ENCODE measurements at places on chromosomes 6 and 20.

GRCh38 chr6:13274707-13275434 lies 53.5 kb downstream of the TBC1D7 start:
- DNase-seq = no peak

- no peak for DNase-seq
These were observed 4.1 kb upstream of the CALHM5 start for GRCh38 chr6:116507324-116507723.

DNA sequence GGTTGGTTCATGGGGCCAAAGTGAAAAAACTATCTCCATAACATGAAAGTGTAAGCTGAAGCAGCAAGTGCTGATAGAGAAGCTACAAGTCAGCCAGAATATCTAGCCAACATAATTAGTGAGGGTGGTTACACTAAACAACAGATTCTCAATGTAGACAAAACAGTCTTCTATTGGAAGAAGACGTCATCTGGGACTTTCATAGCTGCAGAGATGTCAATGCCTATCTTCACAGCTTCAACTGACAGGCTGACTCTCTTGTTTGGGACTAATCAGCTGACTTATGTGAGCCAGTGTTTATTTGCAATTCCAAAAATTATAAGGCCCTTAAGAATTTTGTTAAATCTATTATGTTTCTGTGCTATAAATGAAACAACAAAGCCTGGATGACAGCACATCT lies 63.2 kb downstream of the GMDS start:
- no peak for DNase-seq

DNA sequence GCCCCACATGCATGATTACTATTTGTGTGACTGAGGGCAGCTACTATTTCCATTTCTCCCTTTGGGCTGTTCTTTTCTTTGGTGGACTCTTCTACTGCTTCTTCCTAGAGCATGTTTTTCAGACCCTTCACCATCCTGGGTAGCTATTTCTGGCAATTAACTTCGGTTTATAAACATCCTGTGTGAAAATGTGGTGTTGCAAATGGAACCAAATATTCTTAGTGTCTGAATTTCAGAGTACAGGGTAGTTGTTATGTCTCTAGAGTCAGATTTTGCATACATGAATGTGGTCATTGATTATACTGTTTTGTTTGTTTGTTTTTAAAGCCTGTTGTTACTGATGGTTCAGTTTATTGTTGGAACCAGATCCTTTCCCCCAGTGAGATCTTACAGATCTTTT lies 49.7 kb downstream of the PROKR2 start:
- no peak for DNase-seq

Measured in stimulated activated CD4-positive, alpha-beta T cell treated with anti-CD3 and anti-CD28 coated beads, Interleukin-4, amount 100 ng/mL, for 4 hours (primary cell).